ENCODE measurements at places on chromosomes 5 and 9. TPM values are rescaled to one million over a fixed set of nuclear protein-coding genes. Genes with fewer than 3 reads are reported as not detected.
A peak's percentile ranks its signal among the peaks of the same experiment; 100 is the strongest.

DNA sequence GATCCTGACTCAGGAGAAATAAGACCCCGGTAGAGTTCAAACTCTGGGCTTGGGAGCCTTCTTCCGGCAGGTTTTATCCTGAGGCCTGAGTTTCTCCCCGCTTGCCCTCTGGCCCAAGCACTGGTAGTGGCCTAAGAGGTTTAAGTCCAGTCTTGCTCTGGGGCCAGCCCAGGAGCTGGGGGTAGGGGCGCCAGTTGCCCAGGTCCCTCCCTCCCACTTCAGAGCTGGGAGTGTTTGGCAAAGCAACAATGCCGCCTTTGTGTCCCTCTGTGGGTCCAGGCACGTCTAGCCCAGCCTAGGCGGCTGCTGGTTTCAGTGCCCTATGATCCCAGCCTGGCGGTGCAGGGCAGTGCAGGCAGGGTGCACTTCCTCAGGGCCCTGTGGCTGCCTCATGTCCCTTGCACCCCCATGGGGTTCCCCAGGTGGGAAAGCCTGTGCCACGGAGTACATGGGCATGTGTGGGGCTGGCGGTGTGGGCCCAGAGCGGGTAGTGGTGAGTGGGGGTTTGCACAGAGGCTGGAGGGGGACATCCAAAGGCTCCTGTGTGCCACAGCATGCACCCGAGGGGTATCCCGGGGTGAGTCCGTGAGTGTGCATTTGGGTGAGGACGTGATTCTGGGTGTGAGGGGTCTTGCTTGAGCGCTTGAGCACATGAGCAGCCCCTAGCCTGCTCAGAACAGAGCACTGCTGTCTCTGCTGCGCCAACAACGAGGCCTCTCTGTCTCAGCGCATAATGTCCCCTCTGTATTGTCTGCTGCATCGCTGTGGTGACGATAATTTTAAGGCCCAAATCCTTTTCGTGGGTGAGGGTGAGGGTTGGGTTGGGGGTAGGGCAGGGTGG lies 61.7 kb upstream of the PSD2 start:
- DNase-seq, result peak; percentile 68

DNA sequence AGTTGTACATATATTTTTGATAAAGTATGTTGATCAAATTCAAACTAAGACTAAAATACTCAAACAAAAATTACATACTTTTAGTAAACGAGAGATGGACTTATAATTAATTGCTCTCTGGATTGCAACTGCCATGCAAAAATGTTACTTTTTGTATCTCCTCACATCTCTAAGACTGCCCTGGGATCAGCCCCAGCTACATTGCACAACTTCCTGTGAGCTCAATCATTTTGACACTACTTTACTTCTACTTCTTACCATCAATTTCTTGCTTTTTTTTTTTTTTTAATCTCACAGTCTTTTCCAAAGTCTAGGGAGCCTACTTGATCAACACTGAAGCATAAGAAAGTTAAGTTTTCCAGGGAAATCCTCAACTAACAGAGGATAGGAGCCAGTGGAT lies 506.0 kb upstream of the CDH10 start:
- DNase-seq, result no peak

DNA sequence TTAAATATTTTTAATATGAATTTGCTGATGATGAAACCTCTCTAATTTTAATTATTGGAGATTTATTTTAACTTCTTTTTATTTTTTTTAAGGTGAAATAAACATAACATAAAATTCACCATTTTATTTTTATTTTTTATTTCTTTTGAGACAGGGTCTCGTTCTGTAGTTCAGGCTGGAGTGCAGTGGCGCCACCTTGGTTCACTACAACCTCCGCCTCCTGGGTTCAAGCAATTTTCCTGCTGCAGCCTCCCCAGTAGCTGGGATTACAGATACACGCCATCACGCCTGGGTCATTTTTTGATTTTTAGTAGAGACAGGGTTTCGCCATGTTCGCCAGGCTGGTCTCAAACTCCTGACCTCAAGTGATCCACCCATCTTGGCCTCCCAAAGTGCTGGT lies 402.9 kb downstream of the PRR16 start:
- no peak for DNase-seq

GRCh38 chr9:134414900-134415425 lies 88.7 kb downstream of the RXRA start:
- DNase-seq, result no peak

The C9orf50 gene
- total RNA-seq, result not detected

DNA sequence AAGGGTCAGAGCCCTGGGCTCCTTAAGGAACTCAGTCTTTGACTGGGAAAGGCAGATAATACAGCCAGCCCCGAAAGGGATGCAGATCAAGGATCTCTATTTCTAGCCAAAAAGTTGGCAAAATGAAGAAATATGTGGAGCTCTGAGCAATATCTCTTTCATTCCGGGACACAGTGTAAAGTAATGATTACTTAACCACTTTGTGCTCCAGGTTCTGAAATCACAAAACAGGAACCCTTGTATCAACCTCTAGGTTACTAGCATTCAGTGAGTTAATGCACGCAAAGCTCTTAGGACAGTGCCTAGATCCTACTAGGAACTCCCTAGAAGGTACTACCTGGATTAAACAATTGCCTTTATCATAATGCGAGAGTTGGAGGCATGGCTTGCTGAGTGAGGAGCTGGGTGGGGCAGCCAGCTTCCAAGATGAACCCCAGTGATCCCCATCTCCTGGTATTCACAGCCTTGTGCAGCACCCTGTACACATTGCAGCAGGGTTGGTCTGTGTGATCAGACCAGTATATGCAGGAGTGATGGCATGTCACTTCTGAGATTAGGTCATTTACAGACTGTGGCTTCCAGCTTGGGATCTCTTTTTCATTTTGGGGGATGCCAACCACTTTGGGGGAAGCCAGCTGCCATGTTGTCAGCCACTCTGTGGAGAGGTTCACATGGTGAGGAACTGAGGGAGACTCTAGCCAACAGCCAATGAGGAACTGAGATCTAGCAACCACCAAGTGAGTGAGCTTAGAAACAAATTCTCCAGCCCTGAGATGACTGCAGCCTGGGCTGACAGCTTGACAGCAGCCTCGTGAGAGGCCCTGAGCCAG lies 103.1 kb upstream of the SLC44A1 start:
- peak; percentile 53 for DNase-seq

The PROB1 gene
- total RNA-seq, result 0.89 TPM

DNA sequence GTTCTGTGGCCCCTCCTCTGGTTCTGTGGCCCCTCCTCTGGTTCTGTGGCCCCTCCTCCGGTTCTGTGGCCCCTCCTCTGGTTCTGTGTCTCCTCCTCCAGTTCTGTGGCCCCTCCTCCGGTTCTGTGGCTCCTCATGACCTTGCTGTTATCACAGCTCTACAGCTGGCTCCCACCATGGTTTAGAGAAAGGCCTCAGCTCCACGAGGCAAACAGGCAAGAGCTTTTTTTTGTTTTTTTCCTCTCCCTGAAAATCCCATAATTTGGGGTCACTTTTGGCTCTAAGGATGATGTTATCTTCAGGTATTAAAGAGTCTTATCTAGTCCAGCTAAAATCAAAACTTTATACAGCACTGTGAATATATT lies 31.8 kb downstream of the C5orf15 start:
- DNase-seq, result no peak
